Esophagus mucosa (tissue), 1 donor: ENCODE measurements at places on chromosomes 3 and 15.

GRCh38 chr3:148439254-148439822 lies 258.4 kb upstream of the AGTR1 start:
- no peak for ATAC-seq

GRCh38 chr3:63559884-63560283 lies 92.6 kb upstream of the SNTN start:
- ATAC-seq = no peak

- no peak for ATAC-seq
These were observed 44.6 kb downstream of the GASK1A start for GRCh38 chr3:43023746-43024145.

- no peak for ATAC-seq
These were observed 225.6 kb downstream of the MINAR1 start for GRCh38 chr15:79657722-79658121.

DNA sequence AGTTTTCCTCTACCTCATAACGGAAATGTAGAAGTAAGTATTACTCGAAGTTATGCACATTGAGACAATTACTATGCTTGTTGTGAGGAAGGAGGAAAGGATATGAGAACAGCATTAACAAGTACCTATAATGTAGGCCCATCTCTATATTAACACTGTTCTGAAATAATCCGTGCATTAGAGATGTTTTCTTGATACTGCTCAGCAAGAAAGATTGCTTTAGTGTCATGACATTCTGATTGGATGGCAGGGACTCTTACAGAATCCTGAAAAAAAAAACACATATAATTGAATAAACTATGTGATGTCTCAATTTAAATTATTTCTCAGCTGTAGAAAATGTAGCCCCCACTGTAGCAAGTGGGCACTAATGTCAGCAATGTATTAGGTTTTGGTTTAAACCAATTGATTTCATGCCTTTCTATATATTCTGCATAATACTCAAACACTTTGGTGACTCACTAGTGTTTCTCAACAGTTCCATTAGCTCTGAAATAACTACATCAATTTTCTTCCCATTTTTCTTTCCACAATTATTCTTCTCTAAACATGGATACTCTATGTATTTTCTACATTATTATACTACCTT lies 598.3 kb upstream of the BCHE start:
- no peak for ATAC-seq

DNA sequence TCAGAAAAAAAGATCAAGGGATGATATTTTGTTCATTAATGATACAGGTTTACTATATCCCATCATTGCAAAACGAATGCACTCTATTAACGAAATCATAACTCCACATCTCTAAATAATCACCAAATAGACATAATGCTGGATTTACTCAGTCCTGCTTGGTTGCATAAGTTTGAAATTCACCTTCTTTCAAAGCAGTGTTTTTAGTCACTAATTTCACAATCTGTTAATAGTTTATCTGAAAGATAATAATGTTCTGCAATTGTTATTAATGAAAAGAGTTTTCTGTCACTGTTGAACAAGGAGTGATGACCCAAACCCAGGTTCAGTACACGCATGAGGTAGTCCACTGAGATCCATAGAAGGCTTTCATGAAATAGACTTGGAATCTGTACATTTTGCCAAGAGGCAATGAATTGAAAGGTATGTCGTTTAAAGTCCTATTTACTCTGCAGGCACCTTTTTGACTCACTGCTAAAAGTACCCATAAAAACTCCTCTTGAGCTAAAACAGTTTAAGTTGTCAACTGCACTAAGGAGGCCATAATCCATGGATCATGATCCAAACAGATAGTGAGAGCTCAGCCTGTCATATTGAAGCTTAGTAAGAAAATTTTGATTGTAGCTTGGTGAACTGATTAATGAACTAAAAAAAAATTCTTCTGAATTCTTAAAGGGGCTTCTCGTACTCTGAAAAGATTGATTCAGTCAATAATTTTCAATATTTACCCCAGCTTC lies 75.6 kb upstream of the MBNL1 start:
- no peak for ATAC-seq

- peak; percentile 29 for ATAC-seq
These were observed 27.2 kb downstream of the IQSEC1 start for GRCh38 chr3:13045904-13046568.

DNA sequence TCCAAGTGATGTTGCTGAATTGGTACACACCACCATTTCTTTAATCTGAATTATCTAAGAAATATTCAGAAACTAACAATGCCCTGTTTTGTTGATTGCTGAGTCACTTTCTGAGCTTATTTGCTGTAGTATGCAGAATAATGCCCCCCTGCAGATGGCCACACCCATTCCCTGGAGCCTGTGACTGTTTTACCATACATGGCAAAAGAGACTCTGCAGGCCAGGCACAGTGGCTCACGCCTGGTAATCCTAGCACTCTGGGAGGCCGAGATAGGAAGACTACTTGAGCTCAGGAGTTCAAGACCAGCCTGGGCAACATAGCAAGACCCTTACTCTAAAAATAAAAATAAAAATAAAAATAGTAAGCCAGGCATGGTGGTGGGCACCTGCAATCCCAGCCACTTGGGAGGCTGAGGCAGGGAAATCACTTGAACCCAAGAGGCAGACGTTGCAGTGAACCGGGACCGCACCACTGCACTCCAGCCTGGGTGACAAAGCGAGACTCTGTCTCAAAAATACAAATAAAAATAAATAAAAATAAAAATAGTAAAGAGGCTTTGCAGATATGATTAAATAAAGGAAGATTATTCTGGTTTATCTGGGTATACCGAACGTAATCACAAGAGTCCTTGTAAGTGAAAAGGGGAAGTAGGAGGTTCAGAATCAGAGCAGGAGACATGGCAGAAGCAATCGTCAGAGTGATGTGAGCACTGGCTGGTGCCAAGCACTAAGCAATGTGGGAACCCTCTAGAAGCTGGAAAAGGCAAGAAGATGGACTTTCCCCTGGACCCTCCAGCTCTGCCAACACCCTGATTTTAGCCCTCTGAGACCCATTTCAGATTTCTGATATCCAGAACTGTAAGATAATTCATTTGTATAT lies 19.0 kb downstream of the PCYT1A start:
- peak; percentile 89 for ATAC-seq

GRCh38 chr3:157816896-157817295 lies 289.3 kb downstream of the SHOX2 start:
- no peak for ATAC-seq

- ATAC-seq = no peak
These were observed 177.7 kb downstream of the OR4M2 start for GRCh38 chr15:22258009-22258397.

- ATAC-seq = peak; percentile 86
These were observed 224.1 kb upstream of the TPRG1 start for GRCh38 chr3:188947401-188948280.

DNA sequence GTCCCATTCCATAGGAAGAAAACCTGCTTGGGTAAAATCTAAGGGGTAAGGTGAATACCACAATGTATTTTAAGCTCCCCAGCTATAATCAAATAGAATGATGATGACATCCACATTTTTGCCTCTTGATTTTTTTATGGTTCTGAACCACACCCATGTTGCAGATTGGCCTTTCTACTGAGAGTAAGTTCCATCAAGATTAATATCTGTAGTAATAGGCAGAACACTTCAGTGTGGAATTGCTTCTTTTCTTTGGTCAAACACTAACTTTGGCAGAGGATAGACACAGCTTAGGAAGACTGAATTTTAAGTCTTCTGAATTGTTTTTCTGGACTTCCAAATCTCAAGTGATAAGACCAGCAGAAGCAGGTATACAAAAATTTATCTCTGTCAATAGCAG lies 27.0 kb downstream of the PLS1 start:
- ATAC-seq = no peak

- ATAC-seq = no peak
These were observed 43.4 kb downstream of the SEMA3G start for GRCh38 chr3:52401551-52401950.

DNA sequence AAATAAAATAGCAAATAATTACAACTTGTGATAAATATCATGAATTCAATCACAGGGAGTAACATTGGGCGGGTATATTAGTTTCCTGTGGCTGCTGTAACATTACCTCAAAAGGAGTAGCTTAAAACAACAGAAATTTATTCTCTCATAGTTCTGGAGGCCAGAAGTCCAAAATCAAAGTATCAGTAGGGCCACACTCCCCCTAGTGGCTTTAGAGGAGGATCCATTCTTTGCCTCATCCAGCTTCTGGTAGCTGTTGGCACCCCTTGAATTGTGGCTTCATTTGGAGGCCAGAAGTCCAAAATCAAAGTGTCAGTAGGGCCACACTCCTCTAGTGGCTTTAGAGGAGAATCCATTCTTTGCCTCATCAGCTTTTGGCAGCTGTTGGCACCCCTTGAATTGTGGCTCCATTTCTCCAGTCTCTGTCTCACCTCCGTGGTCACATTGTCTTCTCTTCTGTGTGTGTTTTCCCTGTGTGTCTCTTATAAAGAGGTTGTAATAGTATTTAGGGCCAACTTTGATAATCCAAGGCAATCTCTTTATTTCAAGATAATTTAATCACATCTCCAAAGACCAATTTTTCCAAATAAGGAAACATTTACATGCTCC lies 3.1 kb upstream of the CFAP20DC start:
- ATAC-seq = no peak

GRCh38 chr3:125433091-125433534 lies 58.0 kb upstream of the ZNF148 start:
- ATAC-seq = no peak

DNA sequence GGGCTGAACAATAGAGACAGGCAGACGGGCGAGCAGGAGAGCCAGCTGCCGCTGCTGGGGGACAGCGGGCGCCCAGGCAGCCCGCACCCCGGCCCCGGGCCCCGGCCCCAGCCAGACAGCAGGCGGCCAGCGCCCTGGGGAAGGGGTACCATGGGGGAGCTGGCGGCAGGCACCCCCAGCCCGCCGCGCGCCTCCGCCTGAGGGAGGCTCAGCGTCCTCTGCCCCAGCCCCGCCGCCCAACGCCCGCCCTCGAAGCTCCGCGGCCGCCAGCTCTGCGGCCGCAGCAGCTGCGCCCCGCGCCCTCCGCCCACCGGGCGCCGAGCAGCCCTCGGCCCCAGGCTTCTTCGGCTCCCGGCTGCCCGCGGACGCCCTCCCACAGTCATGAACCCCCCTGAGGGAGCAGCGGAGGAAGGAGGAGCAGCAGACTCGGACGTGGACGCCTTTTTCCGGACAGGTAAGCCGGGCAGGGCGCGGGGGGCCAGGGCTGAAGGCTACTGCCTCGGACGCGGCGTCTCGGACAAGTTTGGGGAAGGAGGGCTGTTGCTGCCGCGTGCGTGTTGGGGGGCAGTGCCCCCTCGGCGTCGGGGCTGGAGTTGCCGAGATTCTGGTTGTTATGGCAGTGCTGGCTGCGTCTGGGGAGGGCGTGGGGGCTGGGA lies 41.6 kb upstream of the ROPN1 start:
- ATAC-seq = peak; percentile 28

DNA sequence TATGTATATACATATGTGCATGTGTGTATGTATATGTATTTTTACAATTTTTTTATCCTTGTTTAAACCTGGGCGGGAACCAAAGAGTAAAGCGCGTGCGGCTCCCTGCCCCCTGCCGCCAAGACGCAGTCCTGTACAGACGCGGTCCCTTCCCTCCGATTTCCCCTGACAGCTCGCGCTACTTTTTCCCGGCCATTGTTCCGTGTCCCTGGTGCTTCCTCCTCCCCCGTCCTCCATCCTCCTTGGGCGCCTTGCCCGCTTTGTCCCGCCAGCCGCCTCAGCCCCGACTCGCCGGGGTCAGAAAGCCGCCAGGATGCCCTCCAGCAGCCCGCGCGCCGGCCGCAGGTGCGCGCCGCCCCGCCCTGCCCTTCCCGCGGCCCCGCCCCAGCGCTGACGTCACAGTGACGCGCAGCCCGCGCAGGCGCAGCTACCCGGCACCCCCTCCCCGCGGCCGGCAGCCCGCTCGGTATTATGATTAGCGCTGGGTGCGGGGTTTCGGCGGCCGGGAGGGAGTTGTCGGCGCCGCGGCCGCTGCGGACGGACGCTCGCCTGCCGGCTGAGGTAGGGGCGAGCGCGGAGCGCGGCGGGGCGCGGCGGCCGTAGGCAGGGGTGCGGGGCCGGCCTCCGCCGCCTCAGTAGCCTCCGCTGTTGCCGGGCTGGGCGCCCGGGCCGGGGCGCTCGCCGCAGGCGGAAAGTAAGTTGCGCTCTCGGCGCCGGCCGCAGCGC lies at the start of gene SNRK:
Gene SNRK, plus strand, starts transcription at position 426 of the 726 bp plus-strand sequence. CDS start 16,664 bp downstream, outside the sequence.
- ATAC-seq = peak; percentile 96

GRCh38 chr3:194344012-194344411 lies 7.1 kb downstream of the CPN2 start:
- peak; percentile 55 for ATAC-seq

GRCh38 chr3:114194750-114195149 lies 15.9 kb upstream of the DRD3 start:
- no peak for ATAC-seq

GRCh38 chr15:74773329-74773728 lies 8.6 kb upstream of the CSK start:
- ATAC-seq = peak; percentile 4

GRCh38 chr15:58631319-58631718 lies 118.2 kb downstream of the ADAM10 start:
- ATAC-seq = no peak

- no peak for ATAC-seq
These were observed 63.9 kb downstream of the NME9 start for GRCh38 chr3:138265745-138266144.

GRCh38 chr3:42605546-42606173 lies 5.2 kb downstream of the NKTR start:
- ATAC-seq = no peak

- ATAC-seq = no peak
These were observed 7.8 kb downstream of the SPG21 start for GRCh38 chr15:64981812-64982431.

DNA sequence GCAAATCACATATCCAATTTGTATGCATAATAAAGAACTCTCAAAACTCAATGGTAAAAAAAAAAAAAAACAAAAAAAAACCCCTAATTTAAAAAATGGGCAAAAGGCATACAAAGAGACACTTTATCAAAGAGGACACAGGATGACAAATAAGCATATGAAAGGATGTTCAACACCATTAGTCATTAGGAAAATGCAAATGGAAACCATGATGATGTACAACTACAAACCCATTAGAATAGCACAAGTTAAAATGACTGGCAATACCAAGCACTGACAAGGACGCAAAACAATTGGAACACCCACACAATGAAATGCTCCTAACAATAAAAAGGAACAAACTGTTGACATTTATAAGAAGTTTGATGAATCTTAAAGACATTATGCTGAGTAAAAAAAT lies 63.4 kb upstream of the ADAMTS17 start:
- no peak for ATAC-seq
